ENCODE measurements at places on chromosomes 16 and 17.

GRCh38 chr17:73534209-73534909 lies 109.9 kb downstream of the SDK2 start:
- DNase-seq = no peak

DNA sequence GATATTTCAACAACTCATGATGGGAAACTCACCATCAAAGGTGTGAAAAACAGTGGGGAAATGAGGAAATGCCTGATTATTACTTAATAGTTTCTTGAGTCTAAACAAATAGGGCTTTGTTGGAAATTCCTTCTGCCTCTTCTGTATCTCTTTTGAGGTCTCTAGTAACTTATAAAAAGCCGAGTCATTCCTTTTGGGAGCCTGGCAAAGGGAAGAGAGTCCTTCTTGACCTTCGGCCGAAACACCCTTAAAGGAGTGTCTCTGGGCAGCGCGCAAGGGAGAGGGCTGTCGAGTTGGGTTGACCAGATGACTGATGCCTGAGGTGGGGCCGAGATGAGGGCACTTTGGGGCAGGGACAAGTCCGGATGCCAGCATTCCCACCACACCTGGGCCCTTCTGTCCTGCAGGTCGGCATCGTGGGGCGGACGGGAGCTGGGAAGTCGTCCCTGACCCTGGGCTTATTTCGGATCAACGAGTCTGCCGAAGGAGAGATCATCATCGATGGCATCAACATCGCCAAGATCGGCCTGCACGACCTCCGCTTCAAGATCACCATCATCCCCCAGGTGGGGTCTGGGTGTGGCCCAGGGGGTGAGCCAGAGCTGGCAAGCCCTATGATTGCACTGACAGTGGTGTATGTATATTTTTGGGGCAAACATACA lies 89.2 kb downstream of the ABCC6 start:
- no peak for DNase-seq

DNA sequence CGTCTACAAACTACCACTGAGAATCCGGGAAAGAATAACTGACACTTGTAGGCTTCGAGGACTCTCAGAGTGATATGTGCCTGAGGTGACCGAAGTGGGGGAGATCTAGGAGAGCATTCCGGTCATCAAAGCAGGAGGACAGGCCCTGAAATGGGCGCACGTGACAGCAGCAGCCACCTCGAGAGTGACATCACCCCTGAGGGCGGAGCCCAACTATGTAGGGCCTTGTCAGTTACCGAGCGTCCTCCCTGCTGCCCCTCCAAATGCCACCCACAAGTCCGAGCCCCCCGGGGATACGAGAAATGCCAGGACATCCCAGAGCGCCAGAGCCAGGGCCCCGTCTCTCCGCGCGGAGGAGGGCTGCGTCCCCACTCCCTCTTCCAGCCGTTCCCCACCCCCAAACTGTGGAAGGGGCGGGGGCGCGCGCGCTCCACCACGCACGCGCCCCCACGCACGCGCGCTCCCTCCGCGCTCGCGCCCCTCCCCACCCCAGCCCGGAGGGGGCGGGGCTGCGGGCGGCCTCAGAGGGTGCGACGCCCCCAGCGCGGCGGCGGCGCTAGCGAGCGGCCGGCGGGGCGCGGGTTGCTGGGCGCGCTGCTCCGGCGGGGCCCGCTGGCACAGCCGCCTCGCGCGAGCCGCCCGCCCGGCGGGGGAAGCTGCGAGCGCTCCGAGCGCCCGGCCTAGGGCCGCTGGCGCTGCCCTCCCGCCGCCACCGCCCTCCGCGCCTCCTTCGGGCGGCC lies at the start of gene TANC2:
TSS of gene TANC2 (plus strand) at position 550 of the 740 bp plus-strand sequence. CDS start 43,325 bp downstream, outside the sequence.
- DNase-seq = peak; percentile 91

GRCh38 chr17:45223539-45224528 lies 2.1 kb downstream of the FMNL1 start:
- DNase-seq = peak; percentile 84

DNA sequence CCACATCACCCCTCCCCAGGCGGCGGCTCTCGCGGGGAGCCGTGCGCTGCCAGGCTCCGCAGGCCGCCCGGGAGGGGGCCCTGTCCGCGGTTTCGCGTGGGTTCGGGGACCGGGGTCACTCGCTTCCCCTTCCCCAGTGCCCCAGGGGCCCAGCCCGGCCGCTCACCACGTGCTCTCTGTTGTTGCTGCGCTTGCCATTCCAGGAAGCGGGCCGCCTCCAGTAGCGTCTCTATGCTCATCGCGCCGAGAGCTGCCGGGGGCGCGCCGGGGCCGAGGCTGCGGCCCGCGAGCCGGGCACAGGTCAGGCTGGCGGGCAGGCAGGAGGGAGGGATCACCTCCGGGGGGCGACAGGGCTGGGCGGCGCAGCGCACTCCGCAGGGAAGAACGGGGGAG lies 390 bp downstream of the MNT start:
- DNase-seq = peak; percentile 49

DNA sequence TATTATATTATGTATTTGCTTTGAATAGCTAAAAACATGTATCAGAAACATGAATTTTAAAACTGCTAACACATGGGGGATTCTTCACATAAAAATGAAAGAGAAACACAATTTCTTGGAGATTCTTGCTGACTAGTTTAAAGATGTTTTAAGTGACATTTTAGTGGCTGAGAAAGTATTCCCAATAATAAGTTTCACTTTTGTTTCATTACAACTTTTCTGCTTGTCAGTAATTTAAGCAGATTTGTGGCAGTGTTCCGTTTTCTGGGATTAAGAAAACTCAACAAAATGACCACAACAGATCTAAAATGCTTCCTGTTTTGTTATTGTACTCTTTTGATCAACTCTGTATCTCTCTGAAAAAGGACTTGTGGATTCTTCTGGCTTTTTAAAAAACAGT lies 75.9 kb downstream of the NLK start:
- peak; percentile 13 for DNase-seq

- no peak for DNase-seq
These were observed 678 bp downstream of the TMEM101 start for GRCh38 chr17:44014133-44014436.

DNA sequence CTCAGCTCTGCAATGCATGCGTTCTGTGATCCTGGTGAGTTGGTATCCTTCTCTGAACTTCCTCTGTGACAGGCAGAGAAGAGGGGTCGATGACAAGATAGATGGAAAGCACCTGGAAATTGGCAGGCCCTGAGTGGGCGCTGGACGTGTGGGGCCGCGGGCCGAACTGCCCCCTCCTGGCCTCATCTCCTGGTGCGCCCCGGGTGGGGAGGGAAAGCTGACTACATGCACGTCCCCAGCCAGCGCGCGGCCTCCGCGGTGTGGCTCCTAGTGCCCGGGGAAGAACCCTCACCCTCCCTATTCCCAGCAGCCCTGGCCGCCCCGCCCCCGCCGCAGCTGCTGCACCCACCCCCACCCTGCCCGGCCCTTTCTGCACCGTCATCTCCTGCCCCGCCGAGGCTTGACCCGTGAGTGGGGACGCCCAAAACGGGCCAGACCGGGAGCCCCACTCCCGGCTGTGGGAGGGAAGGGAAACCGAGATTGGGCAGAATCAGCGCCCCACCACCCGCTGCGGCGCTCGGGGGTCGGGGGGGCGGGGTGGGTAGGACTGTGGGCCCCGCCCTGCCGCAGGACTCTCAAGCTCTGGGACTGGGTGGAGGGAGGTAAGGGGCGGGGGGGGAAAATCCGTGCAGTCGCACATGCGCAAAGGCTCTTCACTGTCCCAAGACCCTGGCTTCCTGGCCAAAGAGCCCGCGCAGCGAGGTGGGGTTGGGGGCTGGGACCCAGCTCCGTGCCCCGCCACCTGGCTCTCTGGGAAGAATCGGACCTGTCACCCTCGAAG lies at the start of gene NOL3:
TSS of gene NOL3 (plus strand) at position 371 of the 781 bp plus-strand sequence.
- no peak for DNase-seq

DNA sequence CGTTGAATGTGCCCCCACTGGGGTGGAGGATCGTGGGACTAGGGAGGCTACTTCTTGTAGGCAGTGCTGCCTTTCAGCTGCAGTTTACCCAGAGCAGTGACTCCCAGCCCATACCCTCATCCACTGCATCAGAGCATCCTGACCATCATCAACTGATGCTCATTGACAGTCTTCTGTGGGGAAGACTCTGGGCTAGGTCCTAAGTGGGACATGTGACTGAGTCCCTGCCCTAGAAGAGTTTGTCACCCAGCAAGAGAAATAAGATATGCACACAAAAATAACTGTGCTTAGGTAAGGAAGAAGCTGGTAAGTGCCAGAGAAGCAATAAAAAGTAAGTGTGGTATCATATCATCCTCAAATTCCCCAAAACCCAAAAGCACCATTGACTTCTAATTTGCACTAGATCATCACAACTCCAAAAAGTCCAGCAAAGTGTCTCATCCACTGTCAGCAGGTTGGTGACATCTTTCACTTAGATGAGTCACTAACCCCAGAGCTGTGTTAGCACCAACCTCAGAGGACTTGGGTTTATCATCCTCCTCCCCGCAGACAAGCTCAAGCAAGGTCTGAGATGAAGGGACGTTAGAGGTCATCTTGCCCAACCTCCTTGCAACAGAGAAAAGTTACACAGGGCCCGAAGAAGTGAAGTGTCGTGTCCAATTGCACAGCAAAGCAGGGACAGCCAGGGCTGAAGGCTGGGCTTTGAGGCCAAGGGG lies 99.0 kb downstream of the CCDC182 start:
- no peak for DNase-seq

DNA sequence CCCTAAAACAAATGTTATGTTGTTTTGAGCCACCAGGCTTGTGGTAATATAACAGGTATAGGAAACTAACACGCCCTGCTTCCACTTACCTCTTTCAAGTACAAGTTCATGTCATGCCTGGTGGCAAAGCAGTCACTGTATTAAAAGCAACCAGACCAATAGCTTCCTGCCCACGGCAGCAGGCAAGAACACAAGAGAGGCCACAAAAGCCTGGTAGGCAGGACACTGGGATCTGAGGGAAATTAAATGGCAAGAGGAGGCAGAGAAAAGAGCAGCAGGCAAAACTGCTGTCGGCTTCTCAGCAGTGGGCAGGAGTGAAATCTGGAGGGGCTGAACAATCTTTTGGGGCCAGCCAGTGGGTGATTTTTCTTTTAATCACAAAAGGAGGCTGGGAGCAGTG lies 2.2 kb downstream of the CYTH1 start:
- DNase-seq = peak; percentile 89

DNA sequence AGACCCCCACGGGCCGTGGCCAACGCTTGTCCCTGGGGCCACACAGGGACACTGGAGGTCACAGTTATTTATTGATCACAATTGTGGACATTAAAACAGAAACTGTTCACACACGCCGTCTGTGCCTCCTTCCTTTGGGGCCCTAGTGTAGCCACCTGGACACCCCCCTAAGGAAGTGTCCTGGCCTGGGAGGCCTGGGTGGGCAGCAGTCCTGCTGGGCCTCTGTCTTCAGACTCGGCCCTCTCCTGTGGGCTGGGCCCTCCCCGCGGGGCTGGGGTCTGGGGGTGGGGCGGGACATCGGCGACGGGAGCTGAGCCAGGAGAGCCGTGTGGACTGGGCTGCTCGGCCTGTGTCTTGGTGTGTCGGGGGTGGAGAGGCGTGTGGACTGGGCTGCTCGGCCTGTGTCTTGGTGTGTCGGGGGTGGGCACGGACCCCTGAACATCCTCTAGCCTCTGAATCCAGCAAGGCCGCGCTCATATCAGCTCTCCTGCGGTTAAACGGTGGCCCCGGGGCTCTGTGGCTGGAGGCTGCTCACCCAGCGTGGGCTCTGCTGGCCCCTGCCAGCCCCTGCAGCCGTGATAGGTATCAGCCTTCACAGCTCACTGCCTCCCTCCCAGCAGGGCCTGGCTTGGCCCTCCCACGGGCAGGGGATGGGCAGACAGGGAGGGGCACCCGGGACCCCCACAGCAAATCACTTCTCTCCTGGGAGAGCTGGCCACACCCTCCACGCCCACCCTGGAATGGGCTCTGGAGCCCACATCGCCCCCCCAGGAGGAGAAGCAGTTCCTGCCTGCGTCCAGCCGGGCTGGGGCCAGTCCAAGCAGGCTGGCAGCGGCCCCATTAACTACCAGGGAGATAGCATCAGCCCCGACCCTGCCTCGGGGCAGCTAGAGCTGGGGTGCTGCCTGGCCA lies 1.1 kb upstream of the NHLRC4 start:
- no peak for DNase-seq

DNA sequence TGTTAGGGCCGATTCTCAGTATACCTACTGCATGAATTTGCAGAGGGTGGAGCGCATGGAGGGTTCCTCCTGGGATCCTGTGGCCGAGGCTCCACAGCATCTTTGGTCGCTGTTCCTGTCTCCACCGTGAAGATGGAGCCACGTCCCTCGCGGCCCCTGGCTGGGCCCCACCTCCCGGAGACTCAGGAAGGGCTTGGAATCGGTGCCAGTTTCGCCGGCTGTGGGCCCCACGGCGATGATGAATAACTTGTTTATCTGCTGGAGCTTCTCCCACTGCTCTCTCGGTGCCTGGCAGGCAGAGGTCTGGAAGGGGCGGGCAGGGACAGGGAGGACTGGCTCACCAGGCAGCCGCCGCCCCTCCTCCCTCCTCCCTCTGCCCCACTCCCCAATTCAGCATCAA lies 8.1 kb downstream of the SLC5A11 start:
- DNase-seq = no peak

- DNase-seq = no peak
These were observed 29.2 kb downstream of the SOCS3 start for GRCh38 chr17:78330570-78331224.

- DNase-seq = no peak
These were observed 26.1 kb downstream of the GRIN2A start for GRCh38 chr16:10156099-10156498.

DNA sequence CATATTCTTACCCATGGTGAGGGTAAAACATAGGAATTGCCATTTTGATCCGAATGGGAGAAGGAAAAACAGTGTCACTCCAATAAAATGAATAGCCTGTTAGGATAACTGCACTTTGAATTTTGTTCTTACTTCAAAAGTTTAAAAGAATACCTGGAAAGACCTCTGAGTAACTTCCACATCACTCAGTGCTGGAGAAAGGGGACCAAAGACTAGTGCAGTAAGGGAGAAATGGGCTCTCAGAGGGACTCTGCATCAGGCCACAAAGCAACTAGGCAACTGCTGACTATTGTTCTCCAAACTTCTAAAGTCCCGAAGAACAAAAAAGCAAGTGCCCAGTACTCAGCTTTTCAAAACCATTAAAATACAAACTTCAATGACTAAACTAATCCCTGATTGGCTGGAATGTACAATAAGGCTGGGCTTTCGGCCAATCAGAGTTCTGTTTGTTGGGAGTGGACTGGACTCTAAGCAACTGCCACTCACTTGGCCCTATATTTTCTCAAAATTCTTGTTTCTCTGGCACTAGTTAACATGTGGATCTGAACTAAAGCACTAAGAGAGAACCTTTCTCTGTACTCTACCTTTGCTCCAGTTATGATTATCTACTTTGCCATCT lies 6.2 kb downstream of the DNAJC7 start:
- no peak for DNase-seq

GRCh38 chr17:7992924-7993323 lies 9.5 kb upstream of the GUCY2D start:
- DNase-seq = peak; percentile 46

GRCh38 chr17:56152874-56153602 lies at the start of gene ANKFN1:
TSS of gene ANKFN1 (plus strand) at chr17:56153475. CDS start at chr17:56212668, 59,193 bp downstream.
- no peak for DNase-seq

GRCh38 chr16:68445458-68445857 lies 2.9 kb downstream of the SMPD3 start:
- DNase-seq = peak; percentile 45

GRCh38 chr16:56930486-56931270 lies 1.3 kb upstream of the HERPUD1 start:
- no peak for DNase-seq

GRCh38 chr16:21075252-21075651 lies 75.4 kb downstream of the DNAH3 start:
- no peak for DNase-seq

- DNase-seq = no peak
These were observed 60.2 kb downstream of the SDK2 start for GRCh38 chr17:73584049-73584448.

GRCh38 chr16:67923414-67924116 lies 8.1 kb downstream of the CTRL start:
- no peak for DNase-seq

All from CD4-positive, alpha-beta T cell treated with Interleukin-17A for 1 hour (primary cell).